ENCODE measurements at places on chromosomes 3 and 15.

- DNase-seq, result no peak
Observed at GRCh38 chr3:114928989-114929640, 218.0 kb downstream of the ZBTB20 start.

- peak; percentile 40 for DNase-seq
Observed at GRCh38 chr3:86990734-86991481, at the start of gene VGLL3. VGLL3 (minus strand) TSS chr3:86991149; CDS start chr3:86990743, 406 bp downstream.

DNA sequence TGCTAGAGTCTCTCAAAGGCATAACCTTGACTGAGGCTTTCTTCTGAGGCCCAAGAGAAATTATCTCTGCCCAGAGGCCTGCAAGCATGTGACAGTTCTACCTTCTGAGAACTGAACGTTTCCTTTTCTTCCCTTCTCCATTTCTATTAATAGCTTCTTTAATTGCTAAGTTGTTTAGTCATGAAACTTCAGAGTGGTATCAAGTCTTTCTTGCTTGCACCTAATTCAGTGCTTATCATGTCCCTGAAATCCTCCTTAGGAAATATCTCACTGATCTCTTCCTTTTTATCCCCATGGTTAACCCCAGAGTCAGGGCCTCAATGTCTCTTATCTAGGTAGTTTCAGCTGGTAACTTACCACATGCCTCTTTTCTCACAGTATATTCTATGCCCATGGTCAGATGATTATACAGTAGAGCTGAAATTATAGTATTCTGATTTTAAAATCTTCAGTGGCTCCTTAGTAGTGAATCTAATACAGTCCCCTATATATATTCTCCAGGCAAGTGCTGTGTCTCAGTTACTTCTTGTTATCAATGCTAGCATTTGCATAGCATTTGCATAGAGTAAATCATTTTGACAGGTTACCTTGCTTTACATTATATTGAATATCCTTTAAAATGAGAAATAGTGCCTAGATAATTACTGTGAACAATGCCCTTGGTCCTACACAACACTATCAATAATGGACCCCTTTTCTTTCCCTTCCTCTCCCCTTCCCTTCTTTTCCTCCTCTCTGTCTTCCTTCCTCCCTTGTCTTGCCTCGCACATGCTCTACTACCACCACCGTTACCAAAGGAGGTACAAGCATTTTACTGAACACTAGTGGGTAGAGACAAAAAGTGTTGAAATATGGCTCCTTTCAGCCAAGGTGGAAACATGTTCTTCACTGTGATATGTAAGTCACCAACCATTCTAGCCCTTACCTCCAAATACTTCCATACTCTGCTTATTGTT, 33.0 kb downstream of the KBTBD8 start:
- no peak for DNase-seq

GRCh38 chr3:105473521-105474223, 107.0 kb downstream of the ALCAM start:
- DNase-seq, result no peak

GRCh38 chr3:184982076-184982475, 170.1 kb downstream of the VPS8 start:
- DNase-seq, result no peak

GRCh38 chr3:20404741-20405100, 218.7 kb upstream of the SGO1 start:
- no peak for DNase-seq
